ENCODE measurements at places on chromosomes 5 and 9.

DNA sequence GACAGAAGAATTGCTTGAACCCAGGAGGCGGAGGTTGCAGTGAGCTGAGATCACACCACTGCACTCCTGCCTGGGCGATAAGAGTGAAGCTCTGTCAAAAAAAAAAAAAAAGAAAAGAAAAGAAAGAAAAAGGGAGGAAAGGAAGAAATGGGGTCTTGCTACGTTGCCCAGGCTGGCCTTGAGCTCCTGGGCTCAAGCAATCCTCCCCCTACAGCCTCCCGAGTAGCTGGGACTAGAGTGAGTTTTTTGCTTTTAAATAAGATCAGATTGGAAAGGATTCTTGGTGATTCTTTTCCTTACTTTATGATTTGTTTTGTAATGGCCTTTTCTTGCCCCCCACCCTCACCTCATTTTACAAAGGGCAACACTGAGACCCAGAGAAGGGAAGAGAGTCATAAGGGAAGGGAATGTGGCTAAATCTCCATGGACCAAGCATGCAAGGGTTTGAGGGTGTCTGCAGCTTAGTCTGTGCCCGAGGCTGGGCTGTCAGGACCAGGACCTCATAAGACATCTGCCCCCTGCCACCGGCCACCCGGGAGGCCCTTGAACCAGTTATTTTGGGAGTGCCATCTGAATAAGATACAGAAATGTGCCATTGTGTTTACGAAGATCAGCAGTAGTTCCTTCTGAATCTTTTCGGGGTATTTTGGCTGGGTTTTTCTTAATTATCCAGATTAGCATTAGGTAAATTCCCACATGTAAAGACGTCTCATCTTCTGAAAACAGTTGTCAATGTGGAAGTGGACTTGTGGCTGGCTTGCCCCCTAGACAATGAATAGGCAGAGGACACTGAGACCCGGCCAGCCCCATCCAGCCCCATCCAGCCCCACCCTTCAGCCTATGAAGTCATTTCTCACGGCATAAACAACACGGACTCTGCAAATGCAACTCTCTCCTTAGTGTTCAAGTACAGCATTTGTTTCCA lies 44.5 kb upstream of the GRHPR start:
- no peak for DNase-seq

DNA sequence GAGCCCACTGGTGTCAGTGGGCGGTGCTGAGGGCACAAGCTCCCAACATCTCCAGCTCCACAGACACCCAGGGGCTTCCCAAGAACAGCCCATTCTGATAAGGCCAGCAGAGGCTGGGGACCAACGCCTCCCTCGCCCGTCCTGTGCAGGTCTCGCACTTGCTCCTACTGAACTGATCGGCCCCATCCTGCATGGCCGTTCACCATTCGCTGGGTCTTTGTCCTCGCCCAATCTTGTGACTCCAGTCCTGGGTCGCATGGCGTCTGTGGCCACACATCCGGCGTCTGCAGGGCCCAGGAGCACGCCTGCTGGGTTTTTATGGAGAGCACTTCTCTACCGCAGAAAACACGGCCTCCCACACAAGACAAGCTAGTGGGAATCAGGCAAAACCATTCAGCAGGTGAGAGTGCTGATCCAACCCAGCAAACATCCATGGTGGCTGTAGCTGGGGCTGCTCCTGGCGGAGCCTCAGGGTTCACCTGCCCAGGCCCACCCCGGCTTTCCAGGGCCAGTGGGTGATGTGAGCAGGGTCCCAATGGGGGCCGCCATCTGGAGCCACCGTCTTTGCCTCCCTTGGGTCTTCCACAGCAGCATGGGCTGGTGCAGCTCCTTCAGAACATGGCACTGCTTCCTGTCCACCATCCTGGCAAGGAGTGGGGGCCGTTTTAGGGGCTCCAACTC lies 7.4 kb downstream of the LRRC14B start:
- DNase-seq: no peak

- DNase-seq: no peak
Measured at GRCh38 chr5:54904425-54904824, 81.0 kb downstream of the ESM1 start.

- DNase-seq: no peak
Measured at GRCh38 chr5:73300337-73301207, 127.6 kb downstream of the TMEM174 start.

DNA sequence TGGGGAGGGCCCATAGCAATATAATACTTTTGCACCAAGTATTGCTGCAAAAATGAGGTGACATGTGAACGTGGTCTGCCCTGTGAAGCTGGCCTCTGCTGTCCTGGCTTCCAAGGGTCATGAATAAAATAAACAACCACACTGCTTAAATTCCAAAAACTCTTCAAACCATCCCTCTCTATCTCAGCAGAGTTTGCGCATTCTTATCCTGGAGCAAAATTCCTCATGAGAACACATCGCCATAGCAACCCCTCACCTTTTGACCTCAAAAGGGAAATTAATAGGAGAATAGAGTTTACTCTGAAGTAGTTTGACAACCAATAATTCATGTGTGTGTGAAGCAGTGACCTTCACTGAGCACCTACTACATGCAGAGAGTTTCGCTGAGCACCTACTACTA lies 342.9 kb downstream of the SPOCK1 start:
- no peak for DNase-seq

- DNase-seq: no peak
Measured at GRCh38 chr9:112080831-112081542, 94.1 kb downstream of the SUSD1 start.

GRCh38 chr5:168443950-168444700 lies 42.1 kb upstream of the RARS1 start:
- no peak for DNase-seq

Data from stimulated activated CD8-positive, alpha-beta memory T cell treated with anti-CD3 and anti-CD28 coated beads, Interleukin-2, amount 100 ng/mL, for 1 hour (primary cell).